Kidney glomerular epithelial cell (primary cell): ENCODE measurements at places on chromosomes 5 and 9.

DNA sequence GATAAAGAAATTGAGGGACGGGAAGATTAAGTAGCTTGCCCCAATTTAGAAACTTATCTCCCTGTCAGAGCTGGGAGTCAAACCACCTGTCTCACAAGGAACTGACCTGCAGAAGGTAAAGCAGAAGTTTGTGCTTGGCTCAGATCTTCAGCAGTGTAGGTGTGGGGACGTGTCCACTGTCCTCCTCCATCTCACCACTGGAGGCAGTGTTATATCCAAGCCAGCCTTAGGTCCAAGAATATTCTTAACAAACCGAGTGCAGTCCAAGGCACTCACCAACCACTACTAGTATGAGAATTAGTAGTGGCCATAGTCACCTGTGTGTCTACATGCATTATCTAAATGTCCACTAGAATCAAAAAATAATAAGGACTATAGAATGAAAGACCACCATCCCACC lies 86.3 kb upstream of the IRX1 start:
- DNase-seq, result no peak

- no peak for DNase-seq
Observed at GRCh38 chr9:97831843-97832636, 21.0 kb upstream of the FOXE1 start.

- DNase-seq, result no peak
Observed at GRCh38 chr5:99553211-99553810, 624.5 kb upstream of the CHD1 start.

DNA sequence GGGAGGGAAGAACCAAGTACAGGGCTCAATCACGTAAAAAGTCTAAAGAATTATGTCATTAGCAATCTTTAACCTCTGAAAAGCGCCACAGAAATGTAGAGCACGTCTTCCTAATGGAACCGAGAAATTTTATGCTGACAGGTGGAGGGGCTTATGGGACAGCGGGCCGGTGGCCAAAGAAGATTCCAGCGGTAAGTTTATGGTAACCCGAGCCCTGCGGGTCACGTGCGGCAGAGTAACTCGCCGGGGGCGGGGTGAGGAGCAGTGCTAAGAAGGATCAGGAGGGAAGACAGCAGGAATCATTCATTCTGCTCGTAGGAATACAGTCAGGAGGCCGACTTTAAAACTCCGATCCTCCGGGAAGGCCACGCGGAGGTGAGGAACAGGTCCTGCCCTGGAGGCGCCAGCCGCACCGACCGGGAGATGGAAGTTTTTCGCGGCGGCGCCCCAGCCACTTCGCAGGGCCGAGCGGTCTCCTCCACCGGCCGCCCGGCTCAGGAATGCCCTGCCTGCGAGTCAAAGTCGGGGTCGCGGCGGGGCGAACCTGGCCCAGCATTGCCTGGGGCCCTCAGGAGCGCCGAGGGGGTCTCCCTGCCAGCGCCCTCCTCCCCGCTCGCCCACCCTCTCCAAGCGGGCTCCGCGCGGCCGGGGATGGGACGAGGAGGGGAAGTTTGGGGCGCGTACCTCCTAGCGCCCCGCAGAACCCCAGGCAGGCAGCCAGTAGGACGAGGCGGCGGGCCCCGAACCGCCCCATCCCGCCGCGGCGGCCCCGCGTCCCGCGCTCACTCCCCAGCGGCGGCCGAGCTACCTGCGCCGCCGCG lies 101.8 kb downstream of the ESM1 start:
- DNase-seq, result peak; percentile 15

DNA sequence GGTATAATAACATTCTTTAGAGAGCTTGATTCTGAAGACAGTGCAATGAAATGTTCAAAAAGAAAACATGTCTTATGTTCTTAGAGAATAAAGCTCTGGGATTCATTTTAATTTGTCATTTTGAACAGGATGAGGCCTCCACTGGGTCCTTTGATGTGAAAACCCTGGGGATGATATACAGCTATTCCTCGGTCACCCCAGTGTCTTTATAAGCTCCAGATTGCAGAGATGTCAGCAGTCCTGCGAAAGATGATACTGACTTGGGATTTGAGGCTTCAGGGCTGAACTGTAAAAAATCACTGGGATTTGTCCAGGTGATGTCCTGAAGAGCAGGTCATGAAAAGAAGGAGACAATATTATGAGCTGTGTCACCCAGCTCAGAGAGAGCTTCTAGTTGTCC lies 529.7 kb upstream of the ZNF608 start:
- no peak for DNase-seq

- DNase-seq, result no peak
Observed at GRCh38 chr9:19441730-19442129, 32.9 kb downstream of the ACER2 start.

- DNase-seq, result no peak
Observed at GRCh38 chr5:127013407-127013806, 17.0 kb downstream of the MARCHF3 start.

DNA sequence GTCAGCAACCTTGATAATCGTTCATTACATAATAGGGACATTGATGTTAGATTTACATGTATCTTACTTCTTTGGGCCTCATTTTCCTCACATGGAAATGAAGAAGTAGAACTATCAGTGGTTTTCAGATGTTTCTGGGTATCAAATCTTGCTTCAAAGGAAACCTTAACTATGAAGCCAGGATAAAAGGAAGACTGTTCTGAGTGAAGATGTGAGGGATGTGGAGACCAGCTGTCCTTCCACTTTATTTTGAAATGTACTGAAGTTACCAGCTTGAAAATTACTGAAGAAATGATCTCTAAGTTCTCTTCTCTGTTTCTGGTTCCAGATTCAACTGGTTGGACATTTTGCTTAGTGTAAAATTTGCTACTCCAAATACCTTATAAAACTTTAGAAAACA lies 186.0 kb downstream of the ADAMTSL1 start:
- no peak for DNase-seq

DNA sequence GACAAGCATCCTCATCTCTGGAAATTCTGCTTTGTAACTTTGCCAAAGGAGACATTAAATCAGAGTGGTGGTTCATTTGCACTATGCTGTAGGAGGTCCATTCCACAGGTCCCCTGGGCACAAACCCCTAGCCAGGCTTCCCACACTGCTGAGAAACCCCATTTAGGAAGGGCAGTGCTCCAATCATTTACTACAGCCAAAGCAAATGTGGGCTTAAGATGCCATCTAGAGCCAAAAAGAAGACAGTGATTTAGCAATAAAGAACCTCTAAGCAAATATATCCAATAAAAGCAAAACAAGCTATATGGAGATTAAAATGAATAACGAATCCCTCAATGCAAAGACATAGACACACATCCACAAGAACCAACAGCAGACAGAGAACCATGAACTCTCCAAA lies 129.0 kb upstream of the ALDH1B1 start:
- no peak for DNase-seq

DNA sequence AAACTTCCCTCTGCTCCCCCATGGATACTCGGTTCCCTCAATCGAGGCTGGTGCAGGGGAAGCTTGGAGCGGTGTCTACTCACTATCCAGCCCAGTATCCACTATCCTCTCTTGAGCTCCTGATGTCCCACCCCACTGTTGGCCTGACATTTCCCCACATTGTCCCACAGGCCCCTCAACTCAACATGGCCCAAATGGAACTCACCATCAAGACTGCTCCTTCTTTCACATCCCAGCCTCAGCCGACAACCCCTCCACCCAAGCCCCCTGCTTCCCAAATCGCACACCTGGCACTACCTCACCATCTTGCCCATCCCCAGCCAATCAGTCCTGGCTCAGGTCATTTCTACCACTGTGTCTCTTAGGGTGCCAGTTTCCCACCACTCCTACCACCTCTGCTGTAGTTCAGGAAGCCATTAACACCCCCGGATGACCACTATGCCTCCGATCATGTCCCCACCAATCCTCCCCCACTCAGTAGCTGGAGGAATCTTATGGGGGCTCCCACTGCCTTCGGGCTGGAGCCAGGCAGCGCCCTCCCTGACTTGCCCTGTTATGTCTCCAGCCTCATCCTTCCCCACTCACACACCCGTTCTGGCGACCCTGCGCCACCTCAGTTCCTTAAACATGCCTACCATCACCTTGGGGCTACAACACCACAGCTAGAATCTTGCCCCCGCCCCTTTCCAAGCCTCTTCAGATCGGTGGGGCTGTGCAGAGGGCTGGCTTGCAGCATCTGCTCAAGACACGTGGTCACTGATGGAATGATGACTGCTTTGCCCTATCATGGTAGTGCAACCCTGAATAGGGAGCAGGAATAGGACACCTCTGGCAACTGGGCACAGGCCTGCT lies 273.6 kb downstream of the FSTL4 start:
- DNase-seq, result no peak

DNA sequence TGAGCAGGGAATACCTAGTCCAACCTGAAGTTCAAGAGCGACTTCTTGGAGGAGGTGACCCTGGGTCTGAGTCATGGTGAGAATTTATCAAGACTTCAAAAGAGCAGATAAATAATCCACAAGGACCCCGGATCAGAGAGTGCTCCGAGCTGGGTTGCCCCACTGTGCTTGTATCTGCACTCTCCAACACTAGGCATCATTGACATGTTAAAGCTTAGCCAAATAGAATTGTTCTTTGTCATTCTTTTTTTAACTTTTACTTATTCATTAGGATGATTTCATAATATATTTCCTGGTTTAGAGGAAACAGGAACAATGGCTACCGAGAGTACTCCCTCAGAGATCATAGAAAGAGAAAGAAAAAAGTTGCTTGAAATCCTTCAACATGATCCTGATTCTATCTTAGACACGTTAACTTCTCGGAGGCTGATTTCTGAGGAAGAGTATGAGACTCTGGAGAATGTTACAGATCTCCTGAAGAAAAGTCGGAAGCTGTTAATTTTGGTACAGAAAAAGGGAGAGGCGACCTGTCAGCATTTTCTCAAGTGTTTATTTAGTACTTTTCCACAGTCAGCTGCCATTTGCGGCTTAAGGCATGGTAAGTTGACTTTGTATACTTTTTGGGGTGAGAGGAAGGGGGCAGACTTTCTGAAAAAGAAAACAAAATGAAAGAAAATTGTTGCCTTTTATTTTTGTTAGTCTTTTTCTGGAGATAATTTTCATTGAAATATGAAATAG lies at the start of gene CARD6:
Gene CARD6 (plus strand): TSS at position 300 of the 738 bp plus-strand sequence. CDS start 16 bp downstream, at position 316.
- peak; percentile 12 for DNase-seq

- DNase-seq, result no peak
Observed at GRCh38 chr5:33833237-33833575, 58.6 kb downstream of the ADAMTS12 start.

DNA sequence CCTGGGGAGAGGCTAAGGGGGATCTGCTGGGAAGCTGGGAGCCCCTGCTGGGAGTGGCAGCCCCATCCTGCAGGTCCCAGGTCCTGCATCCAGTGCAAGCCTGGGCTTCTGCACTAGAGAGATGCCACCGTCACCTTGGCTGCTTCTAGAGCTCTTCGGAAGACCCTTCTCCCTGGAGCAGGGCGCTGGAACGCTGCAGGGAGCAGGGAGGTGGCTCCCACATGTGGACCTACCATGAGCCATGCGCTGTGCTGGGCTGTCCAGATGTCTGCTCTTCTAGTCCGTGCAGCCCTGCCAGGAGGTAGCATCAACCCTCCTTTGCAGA lies 90.9 kb upstream of the PHYKPL start:
- DNase-seq, result no peak

DNA sequence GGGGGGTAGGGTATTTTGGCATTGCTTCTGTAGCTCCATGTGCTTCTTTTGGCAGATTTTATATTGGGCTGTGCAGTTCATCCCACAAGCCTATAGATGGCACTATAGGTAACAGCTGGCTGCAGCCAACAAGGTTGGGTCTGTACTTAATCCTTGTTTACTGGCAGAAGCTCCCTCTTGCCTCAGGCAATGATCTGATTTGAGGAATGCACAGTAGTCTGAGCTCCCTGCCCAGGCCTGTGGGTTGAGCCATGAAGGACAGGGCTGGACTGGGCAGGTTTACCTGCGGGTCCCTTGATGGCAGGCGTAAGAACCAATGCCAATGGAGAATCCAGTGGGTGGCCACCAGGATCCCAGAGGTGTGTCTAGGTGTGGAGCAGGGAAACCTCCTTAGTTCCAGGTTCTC lies 11.7 kb upstream of the OR1J2 start:
- peak; percentile 0 for DNase-seq

- DNase-seq, result no peak
Observed at GRCh38 chr9:98530806-98531386, 177.8 kb downstream of the GABBR2 start.

DNA sequence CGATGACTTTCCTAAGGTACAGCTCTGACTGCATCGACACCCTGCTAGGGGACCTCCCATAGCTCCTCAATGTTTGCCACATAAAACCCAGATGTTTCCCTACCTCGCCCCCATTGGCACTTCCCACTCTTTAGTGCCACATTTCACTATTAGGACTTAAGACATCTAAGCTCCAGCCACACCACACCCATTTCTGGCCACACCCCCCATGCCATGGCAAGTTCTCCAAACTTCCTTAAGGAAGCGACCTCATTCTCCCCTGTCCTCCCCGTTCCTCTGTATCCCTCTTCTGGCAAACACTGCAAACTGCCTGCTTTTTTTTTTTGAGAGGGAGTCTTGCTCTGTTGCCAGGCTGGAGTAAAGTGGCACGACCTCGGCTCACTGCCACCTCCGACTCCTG lies 62.9 kb downstream of the USP20 start:
- no peak for DNase-seq

- no peak for DNase-seq
Observed at GRCh38 chr5:96159043-96159442, 197.4 kb upstream of the ELL2 start.

DNA sequence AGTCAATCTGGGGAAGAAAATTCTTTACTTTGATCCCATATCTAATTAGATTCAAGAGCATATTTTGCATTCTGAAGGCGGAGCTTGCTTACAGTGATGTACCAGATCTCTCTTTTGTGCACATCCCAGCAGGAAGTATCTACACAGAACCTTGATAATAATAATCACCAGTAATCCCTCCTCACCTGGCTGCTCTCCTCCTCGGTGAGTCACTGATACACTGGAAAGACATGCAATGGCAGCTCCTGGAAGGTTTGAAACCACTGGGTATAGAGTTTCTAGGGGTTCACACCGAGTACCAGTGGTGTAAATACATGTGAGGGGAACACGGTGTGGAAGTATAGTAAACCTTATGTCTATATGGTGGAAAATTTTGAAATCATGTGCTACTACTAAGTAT lies 205.5 kb upstream of the TARS1 start:
- no peak for DNase-seq

GRCh38 chr5:4019841-4020240 lies 424.2 kb downstream of the IRX1 start:
- DNase-seq, result no peak

GRCh38 chr5:142181096-142181495 lies 72.5 kb downstream of the NDFIP1 start:
- DNase-seq, result no peak

GRCh38 chr5:91164424-91164823 lies 218.7 kb downstream of the ARRDC3 start:
- no peak for DNase-seq

GRCh38 chr5:175867587-175868347 lies 3.6 kb upstream of the CPLX2 start:
- no peak for DNase-seq

- DNase-seq, result no peak
Observed at GRCh38 chr5:97194366-97194765, 11.3 kb upstream of the RIOK2 start.

GRCh38 chr5:60538955-60539866 lies 160.8 kb downstream of the DEPDC1B start:
- DNase-seq, result no peak

- DNase-seq, result no peak
Observed at GRCh38 chr5:34538026-34538672, 118.0 kb upstream of the RAI14 start.

- no peak for DNase-seq
Observed at GRCh38 chr5:64603676-64604075, 86.6 kb upstream of the SHISAL2B start.
